ENCODE measurements at places on chromosomes 7 and 10.

DNA sequence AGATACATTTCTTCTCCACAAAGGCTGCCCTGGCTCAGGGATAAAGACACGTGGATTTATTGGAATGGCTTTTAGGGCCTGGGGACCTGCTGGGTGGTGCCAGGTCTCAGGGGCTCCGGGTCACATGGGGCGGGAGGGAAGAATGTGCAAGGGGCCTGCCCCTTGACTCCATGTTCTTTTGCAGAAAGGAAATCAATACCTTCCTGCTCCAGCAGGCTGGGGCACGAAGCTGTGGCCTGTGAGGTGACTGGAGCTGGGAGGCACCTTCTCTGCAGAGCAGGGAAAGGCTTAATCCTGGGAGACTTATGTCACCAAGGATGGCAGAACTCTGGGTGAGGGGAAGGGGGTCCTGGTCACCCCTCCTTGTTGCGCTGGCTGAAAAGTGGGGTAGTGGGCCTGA lies 42.3 kb upstream of the GNA12 start:
- DNase-seq, result no peak

GRCh38 chr7:80918399-80918798 lies 452 bp downstream of the SEMA3C start:
- DNase-seq, result no peak

DNA sequence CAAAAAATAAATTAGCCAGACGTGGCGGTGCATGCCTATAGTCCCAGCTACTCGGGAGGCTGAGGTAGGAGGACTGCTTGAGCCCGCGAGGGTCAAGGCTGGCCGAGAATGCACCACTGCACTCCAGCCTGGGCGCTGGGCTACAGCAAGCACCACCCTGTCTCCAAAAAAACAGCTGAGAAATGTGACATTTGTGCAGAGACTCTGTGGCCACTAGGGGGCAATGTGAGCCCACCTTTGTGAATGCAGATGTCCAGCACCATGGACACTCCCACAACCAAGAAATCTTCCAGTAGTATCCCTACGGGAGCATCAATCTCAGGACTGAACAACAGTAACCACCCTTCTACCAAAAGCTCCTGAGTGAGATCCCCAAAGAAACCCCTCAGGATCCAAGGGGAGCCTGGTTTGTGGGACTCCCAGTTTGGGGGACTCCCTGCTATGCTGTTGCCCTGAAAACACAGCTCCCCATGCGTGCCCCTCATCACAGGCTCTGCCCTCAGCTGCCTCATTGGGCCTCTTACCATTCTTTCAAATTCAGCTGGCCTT lies 6.2 kb upstream of the AHCYL2 start:
- peak; percentile 45 for DNase-seq

DNA sequence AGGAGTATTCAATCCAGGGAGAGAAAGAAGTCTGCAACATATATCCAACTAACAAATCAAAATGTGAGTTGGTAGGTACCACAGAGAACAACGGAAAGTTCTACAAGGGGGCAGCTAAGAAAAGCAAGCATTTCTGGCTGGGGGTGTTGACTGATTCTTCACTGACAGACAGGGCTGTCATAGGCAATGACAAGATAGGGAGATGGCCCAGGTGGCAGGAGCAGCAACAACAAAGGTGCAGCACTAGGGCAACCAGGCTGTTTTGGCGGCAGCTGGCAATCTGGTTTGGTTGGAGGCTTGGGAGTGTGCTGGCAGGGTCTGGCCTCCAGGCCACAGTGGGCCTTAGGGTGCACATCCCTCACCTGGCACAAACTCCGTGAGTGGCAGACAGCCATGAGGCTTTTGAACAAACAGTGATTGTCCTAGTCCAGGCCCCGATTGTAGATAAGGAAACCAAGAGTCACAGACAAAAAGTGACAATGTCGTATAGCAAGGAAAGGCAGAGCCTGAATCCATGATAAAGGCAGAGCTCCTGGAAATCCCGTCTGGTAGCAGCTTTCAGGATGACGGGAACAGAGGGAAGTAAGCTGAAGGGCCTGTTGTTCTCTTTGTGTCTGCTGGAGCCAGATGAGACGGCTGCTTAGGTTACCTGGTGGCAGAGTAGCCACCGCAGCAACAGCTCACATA lies 28.4 kb downstream of the DPCD start:
- no peak for DNase-seq

GRCh38 chr7:159032753-159033472 lies 111.8 kb downstream of the VIPR2 start:
- DNase-seq, result no peak

DNA sequence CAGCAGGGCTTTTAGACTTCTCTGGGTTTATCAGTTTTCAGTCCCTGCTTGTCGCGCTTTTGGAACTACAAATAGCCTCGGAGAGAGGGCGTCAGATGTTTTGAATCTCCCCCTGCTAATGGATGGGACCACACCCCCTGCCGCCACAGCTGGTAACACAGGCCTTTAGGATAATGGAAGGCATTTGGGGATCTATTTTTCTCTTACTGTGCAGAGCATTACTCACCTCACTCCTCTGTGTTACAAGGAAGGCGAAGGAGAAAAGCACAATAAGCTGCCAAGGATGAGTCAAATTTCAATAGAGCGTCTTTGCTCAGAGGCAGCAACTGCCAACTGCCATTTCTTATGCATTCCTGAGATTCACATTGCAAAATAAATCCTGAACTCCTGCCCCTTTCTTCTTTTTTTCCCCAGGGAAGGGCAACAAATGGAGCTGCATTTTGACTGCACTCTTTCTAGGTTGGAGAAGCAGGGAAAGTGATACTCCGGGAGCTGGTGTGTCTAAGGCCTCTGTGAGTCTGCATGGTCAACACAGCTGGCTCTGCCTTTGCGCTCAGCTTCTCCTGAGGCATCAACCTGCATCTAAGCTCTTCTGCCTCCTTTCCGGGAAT lies 31.5 kb upstream of the SMNDC1 start:
- no peak for DNase-seq

Measured in T-helper 22 cell (primary cell).